PC-9 (cell line): ENCODE measurements at places on chromosomes 5 and 9. TPM values are rescaled to one million over a fixed set of nuclear protein-coding genes. Genes with fewer than 3 reads are reported as not detected.

DNA sequence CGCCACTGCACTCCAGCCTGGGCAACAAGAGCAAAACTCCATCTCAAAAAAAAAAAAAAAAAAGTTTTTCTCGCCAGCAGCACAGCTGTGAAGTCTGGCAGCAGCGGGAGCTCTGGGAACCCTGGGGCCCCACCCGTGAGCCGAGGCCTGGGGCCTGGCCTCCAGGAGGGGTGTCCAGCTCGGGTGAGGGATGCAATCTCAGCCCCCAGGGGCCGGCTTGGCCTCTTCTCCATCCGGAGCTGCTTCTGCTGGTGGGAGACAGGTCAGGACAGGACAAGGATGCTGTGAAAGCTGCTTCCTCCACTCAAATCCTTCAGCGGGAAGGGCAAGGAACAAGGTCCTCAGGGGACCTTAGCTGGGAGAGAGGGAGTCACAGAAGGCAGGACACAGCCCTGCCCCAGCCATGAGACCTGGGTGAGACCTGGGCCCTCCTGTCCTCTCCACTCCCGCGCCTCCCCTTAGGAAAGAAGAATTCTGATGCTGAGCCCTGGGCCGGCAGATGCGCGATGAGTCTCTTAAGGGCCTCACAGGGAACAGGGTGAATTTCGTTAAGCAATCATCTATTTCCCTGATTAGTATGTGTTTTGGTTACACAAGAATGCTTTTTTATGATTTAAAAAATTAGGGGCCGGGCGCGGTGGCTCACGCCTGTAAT is 30.6 kb downstream of the PLPP7 start:
- no peak for DNase-seq

ZDHHC11 gene
- 13.1 and 19.1 TPM in 2 replicates for total RNA-seq

IL9 gene
- not detected in 2 replicates for total RNA-seq

- DNase-seq: no peak
Observed at GRCh38 chr5:113042491-113043243, 66.1 kb downstream of the DCP2 start.

GRCh38 chr9:6552498-6553121 is 92.9 kb downstream of the GLDC start:
- DNase-seq: no peak

GRCh38 chr9:1058826-1059487 is 8.8 kb downstream of the DMRT2 start:
- DNase-seq: no peak

GRCh38 chr5:40916226-40916625 is 6.9 kb downstream of the C7 start:
- no peak for DNase-seq
